Psoas muscle (tissue), 8 donors: ENCODE measurements at places on chromosomes 6 and 20. TPM values are rescaled to one million over a fixed set of nuclear protein-coding genes. Genes with fewer than 3 reads are reported as not detected.
A peak's percentile ranks its signal among the peaks of the same experiment; 100 is the strongest.

Gene PI16
- 3.1 TPM for total RNA-seq

Gene EEF1A2
- total RNA-seq, result 2,126 TPM

Gene RING1
- total RNA-seq, result 28.1 TPM

Gene SCAF8
- total RNA-seq, result 40.1 TPM

Gene RAB22A
- 7.9 TPM for total RNA-seq

Gene BTNL2
- total RNA-seq, result not detected

Gene PDSS2
- 10.4 TPM for total RNA-seq

Gene HLA-DRB5
- 23.9 TPM for total RNA-seq

Gene RAE1
- 14.0 TPM for total RNA-seq

Gene TAAR6
- not detected for total RNA-seq

Gene SNAP91
- total RNA-seq, result 0.51 TPM

DNA sequence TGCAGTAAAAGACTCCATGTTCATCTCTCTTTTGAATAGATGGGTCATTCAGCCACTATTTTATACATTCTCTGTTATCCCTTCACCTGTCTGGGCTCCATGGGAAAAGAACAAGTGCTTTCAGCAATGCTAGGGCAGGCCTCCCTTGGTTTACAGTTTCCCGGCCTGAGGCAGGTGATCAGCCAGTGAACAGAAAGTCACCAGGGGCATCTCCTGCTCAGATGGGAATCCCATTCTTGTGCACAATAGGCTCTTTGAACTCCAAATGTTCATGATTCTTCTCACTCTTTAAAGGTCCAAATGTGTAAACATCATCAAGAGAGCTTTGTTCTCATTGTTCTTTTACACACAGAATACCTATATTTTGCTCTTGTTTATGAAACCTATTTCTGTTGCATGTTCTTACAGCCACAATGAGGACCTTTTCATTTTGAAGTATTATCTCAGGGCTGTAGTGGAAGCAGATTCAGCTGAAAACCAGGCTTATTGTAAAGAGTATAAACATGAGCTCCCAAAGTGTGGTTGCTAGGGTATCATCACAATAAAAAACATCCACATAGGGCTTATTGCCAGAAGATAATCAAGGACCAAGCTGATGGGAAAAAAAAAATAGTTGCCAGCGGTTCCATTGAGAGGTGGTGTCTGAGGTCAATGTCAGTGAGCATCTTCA, 267.1 kb upstream of the SGK1 start:
- H3K27ac ChIP-seq, result no peak overlapping the region
- DNase-seq, result no peak
- H3K4me1 ChIP-seq, result no peaks in the 10 kb centered on the region
- H3K27me3 ChIP-seq, result no peaks in the 10 kb centered on the region
- no peak overlapping the region for H3K4me3 ChIP-seq

- H3K27me3 ChIP-seq, result no peaks in the 10 kb centered on the region
- no peak overlapping the region for H3K27ac ChIP-seq
- peaks cover 39% of the 10 kb centered on the region for H3K4me1 ChIP-seq
- H3K36me3 ChIP-seq, result no peaks in the 10 kb centered on the region
- no peak for DNase-seq
Measured at GRCh38 chr20:35303382-35303734, 11.1 kb upstream of the FAM83C start.

- H3K27me3 ChIP-seq, result peaks cover 17% of the 10 kb centered on the region
- no peaks in the 10 kb centered on the region for H3K36me3 ChIP-seq
- H3K27ac ChIP-seq, result no peak overlapping the region
- H3K4me3 ChIP-seq, result peak overlapping the region; percentile 34
- no peaks in the 10 kb centered on the region for H3K4me1 ChIP-seq
Measured at GRCh38 chr20:2557873-2558580, 21.7 kb downstream of the TMC2 start.

DNA sequence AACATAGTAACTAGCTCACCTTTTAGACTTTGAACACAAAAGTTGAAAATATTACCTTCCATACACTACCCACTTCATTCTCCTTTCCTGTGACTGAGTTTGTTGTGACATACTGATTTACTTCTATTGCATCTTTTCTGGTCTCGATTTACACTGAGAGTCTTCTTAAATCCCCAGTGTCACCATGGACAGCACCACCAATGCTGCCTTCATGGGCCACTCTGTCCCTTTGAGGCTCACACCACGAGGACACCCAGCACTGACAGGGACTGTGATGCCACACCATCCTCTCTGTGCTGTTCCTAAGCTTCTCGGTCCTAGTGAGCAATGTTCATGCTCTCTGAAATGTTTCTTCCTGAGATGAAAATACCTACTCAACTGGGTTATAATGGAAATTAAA, 337.1 kb upstream of the IRAK1BP1 start:
- no peaks in the 10 kb centered on the region for H3K36me3 ChIP-seq
- H3K27ac ChIP-seq, result no peak overlapping the region
- no peak for DNase-seq
- no peaks in the 10 kb centered on the region for H3K27me3 ChIP-seq

DNA sequence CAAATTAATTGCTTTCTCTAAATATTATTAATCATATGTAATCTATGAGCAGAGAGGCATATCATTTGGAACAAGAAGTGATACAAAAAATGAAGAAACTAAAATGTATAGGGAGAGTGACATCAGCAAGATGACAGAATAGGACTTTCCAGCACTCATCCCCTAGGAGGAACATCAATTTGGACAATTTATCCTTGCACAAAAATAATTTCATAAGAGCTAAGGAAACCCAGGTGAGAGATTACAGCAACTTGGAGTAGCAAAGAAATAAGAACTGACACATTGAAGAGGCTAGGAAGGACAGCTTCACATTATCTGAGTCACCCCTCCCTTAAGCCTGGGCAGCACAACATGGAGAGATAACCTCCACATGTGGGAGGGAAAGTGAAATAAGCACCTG, 347.5 kb downstream of the MAFB start:
- peaks cover 4% of the 10 kb centered on the region for H3K4me1 ChIP-seq
- no peak overlapping the region for H3K4me3 ChIP-seq
- H3K27ac ChIP-seq, result no peak overlapping the region
- no peaks in the 10 kb centered on the region for H3K36me3 ChIP-seq

DNA sequence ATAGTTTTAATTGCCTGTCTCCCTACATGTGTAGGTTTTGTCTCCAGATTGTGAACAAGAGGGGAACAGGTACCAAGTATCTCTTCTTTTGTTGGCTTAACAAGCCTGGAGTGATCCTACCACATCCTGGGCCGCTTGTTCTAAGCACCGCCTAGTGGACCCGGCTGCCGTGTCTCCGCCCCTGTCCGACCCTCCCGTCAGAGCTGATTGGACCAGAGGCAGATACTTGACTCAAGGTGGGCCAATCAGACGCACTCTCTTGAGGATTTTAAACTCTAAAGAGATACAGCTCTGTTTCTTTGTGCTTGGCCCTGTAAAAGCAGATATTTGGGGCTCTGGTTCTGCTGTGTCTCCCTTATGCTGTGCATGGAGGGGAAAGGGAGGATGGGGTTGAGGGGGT, 68.2 kb downstream of the PRDM1 start:
- H3K4me1 ChIP-seq, result no peaks in the 10 kb centered on the region
- H3K36me3 ChIP-seq, result no peaks in the 10 kb centered on the region
- no peak overlapping the region for H3K4me3 ChIP-seq
- DNase-seq, result no peak
- no peaks in the 10 kb centered on the region for H3K27me3 ChIP-seq

GRCh38 chr20:10134176-10134575, 84.5 kb upstream of the SNAP25 start:
- no peaks in the 10 kb centered on the region for H3K36me3 ChIP-seq
- no peak overlapping the region for H3K4me3 ChIP-seq
- H3K4me1 ChIP-seq, result no peaks in the 10 kb centered on the region
- DNase-seq, result no peak
- no peaks in the 10 kb centered on the region for H3K27me3 ChIP-seq

GRCh38 chr20:41135187-41135887, 2.0 kb upstream of the PLCG1 start:
- no peaks in the 10 kb centered on the region for H3K27me3 ChIP-seq
- H3K4me1 ChIP-seq, result peaks cover 34% of the 10 kb centered on the region
- no peaks in the 10 kb centered on the region for H3K36me3 ChIP-seq
- H3K4me3 ChIP-seq, result no peak overlapping the region

GRCh38 chr20:20134941-20135575, 82.7 kb downstream of the CFAP61 start:
- no peaks in the 10 kb centered on the region for H3K27me3 ChIP-seq
- no peaks in the 10 kb centered on the region for H3K36me3 ChIP-seq
- DNase-seq, result no peak
- H3K4me1 ChIP-seq, result peaks cover 26% of the 10 kb centered on the region
- no peak overlapping the region for H3K4me3 ChIP-seq

GRCh38 chr6:107989166-107990094, 31.4 kb upstream of the SEC63 start:
- no peaks in the 10 kb centered on the region for H3K4me1 ChIP-seq
- H3K36me3 ChIP-seq, result no peaks in the 10 kb centered on the region
- no peak overlapping the region for H3K27ac ChIP-seq
- DNase-seq, result no peak
- no peak overlapping the region for H3K4me3 ChIP-seq
- no peaks in the 10 kb centered on the region for H3K27me3 ChIP-seq

DNA sequence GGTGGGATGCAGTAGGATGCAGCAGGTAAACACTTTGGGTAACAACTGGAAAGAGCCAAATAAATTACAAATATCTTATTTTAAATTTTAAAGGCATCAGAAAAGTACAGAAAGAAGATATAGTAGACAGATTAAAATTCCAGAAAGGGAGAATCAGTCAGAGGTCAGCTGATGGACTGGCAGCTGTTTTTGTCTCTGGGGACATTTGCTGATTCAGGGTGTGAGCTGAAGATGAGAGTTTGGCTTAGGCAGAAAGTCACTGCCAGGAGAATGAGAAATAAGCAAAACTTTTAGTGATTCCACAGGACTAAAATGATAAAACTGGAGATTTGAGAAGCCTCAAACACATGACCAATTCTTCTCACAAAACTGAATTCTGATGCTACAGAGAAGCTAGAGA, 39.5 kb downstream of the AHI1 start:
- H3K36me3 ChIP-seq, result no peaks in the 10 kb centered on the region
- H3K4me1 ChIP-seq, result no peaks in the 10 kb centered on the region
- H3K27me3 ChIP-seq, result no peaks in the 10 kb centered on the region
- no peak overlapping the region for H3K27ac ChIP-seq

DNA sequence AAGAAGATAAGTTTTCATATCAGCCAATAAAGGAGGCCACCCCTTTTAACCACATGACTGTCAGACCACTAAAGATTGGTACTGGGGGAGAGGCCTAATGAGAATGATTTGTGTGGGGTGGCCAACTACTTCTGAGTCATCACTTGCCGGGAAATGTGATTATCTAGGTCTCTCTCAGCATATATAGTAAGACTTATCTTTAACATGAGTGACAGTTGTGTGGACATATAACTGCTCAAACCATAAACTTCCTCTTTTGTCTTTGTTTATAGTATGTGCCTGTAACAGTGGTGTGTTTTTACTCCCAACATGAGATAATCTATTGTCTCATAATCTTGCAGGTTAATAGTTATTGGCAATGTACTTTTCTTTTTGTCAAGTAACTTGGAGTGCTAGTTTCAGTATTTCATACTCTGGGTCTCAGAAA, 312.4 kb downstream of the CDKAL1 start:
- no peaks in the 10 kb centered on the region for H3K36me3 ChIP-seq
- no peak overlapping the region for H3K27ac ChIP-seq
- no peaks in the 10 kb centered on the region for H3K4me1 ChIP-seq
- no peaks in the 10 kb centered on the region for H3K27me3 ChIP-seq
- no peak overlapping the region for H3K4me3 ChIP-seq

- H3K4me3 ChIP-seq, result no peak overlapping the region
- no peak overlapping the region for H3K27ac ChIP-seq
- no peaks in the 10 kb centered on the region for H3K27me3 ChIP-seq
- no peaks in the 10 kb centered on the region for H3K36me3 ChIP-seq
Measured at GRCh38 chr20:2246069-2246491, 49.7 kb upstream of the TGM3 start.

DNA sequence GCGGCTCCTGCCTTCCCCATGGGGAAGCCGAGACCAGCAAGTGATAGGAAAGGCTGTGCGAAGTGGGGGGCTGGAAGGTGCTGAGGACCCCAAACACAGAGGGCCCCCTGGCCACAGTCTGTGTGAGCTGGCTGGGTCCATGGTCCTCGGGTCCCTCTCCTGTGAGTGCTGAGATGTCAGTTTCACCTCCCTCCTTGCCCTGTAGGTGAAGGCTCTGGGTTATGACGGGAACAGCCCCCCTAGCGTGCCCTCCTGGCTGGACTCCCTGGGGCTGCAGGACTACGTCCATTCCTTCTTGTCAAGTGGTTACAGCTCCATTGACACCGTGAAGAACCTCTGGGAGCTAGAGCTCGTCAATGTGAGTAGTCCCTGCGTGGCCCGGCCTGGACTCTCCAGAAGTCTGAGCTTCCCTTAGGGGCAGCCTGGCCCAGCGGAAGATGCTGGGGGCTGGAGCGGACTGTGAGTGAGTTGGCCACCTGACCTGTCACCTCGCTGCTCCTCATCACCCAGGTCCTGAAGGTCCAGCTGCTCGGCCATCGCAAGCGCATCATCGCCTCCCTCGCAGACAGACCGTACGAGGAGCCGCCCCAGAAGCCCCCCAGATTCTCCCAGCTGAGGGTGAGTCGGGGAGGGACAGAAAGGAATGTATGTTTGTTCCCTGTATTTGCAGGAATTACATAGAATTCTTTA, 61.7 kb downstream of the TCP11 start:
- DNase-seq, result peak; percentile 31
- no peaks in the 10 kb centered on the region for H3K4me1 ChIP-seq
- no peaks in the 10 kb centered on the region for H3K27me3 ChIP-seq
- H3K4me3 ChIP-seq, result no peak overlapping the region

- peak overlapping the region; percentile 81 for H3K4me3 ChIP-seq
- peaks cover 26% of the 10 kb centered on the region for H3K36me3 ChIP-seq
- H3K4me1 ChIP-seq, result peaks cover 11% of the 10 kb centered on the region
- H3K27ac ChIP-seq, result peak overlapping the region; percentile 93
Measured at GRCh38 chr20:63658749-63659187, 656 bp downstream of the RTEL1 start.

DNA sequence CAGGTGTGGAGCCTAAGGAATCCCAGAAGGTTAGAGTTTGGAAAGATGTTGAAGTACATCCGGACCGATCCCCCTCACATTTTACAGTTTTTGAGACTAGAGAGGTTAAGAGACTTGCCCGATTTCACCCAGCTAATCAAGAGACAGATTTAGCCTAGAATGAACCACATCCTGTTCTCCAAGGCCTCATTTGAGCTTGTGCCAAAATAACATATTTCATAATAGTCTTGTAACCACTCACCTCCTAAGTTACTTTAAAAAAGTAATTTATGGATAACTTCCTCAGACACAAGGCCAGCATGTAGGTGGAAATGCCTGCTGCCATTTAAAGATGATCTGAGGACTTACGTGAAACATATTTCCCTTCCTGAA, 39.8 kb upstream of the ARHGAP18 start:
- H3K27me3 ChIP-seq, result no peaks in the 10 kb centered on the region
- no peak for DNase-seq
- H3K27ac ChIP-seq, result peak overlapping the region; percentile 37
- H3K4me3 ChIP-seq, result no peak overlapping the region

DNA sequence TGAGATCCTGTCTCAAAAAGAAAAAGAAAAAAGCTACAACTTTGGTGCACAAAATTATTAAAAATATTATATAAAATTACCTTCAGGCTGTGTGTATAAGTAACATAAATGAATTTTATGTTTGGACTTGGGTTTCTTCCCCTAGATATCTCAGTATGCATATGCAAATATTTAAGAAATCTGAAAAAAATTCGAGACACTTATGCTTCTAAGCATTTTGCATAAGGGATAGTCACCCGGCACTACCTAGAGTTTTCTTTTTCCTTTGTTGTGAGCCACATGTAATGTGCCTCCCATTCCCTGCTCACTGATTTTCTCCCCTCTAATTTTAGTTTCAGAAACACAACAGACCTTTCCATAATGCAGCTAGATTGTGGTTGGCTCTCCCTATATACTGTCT, 79.4 kb downstream of the NCOA3 start:
- H3K4me3 ChIP-seq, result no peak overlapping the region
- no peak for DNase-seq
- H3K36me3 ChIP-seq, result no peaks in the 10 kb centered on the region
- H3K4me1 ChIP-seq, result peaks cover 41% of the 10 kb centered on the region
- H3K27ac ChIP-seq, result no peak overlapping the region
- H3K27me3 ChIP-seq, result no peaks in the 10 kb centered on the region
